ENCODE measurements at places on chromosomes 11 and 22. TPM values are rescaled to one million over a fixed set of nuclear protein-coding genes. Genes with fewer than 3 reads are reported as not detected.

The OR5M11 gene
- not detected for total RNA-seq

DNA sequence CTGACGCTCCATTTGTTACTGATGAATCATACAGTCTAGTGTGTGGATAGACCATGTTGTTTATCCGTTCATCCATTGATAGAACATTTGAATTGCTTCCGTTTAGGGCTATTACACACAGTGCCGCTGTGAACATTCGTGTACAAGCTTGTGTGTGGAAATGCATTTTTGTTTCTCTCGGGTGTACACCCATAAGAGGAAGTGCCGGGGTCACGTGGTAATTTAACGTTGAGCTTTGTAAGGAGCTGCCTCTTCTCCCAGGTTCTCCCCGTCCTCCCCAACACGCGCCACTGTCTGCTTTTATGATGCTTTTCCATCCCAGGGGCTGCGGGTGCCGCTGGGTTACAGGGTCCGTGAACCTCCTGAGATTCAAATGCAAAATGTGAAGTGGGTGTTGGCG, 142.3 kb downstream of the IGLL1 start:
- DNase-seq = no peak

GRCh38 chr11:70556884-70557741, 158.8 kb downstream of the CTTN start:
- no peak for DNase-seq

GRCh38 chr11:45005106-45005505, 54.4 kb upstream of the TP53I11 start:
- no peak for DNase-seq

The SLC5A4 gene
- total RNA-seq = not detected
